NCI-H524 treated with DMSO at 0.1 percent for 48 hours (cell line): ENCODE measurements at places on chromosomes 6 and 20.

GRCh38 chr6:150636808-150637207, 37.1 kb downstream of the PLEKHG1 start:
- no peak for DNase-seq

DNA sequence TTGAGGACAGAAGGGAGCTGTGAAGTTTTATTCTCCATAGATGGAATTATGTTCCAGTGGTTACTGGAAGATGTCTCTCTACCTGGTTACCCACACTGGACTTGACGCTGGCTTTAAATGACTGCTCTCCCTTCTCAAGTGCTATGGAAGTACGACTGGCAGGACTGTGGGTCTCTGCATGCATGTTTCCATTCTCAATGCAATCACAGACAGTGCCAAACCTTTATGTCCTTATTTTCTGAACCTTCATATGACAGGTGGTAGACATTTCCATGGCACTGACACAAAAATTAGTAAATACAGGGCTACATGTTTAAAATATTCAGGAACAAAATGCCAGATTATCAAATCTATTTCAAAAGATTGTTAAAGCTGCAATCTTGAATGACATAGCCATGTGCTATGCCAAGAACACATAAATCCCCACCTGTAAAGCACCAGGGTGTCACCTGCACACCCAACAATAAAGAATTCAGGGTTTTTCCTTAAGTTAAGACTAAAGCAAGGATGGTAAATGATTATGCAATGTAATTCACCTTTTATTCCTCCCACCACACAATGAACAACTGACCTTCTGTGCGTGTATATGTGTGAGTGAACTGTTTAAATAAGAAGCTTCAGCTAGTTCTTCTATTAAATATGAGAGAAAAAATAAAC, 153.3 kb upstream of the ENPP5 start:
- no peak for DNase-seq

DNA sequence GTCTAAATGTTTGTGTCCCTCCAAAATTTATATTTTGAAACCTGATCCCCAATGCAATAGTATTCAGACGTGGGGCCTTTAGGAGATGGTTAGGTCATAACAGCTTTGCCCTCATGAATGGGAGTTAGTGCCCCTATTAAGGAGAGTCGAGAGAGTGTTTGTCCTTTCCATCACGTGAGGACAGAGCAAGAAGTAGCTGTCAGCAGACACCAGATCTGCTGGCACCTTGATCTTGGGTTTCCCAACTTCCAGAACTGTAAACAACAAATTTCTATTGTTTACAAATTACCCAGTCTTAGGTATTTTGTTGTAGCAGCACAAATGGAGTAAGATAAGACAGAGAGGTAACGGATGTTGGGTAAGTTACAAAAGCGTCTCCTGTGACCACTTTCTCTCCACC, 46.6 kb downstream of the FAM50B start:
- DNase-seq, result no peak

- DNase-seq, result no peak
These were observed 406.7 kb downstream of the CD83 start for GRCh38 chr6:14524319-14524718.

GRCh38 chr6:109912952-109913351, 65.2 kb upstream of the GPR6 start:
- no peak for DNase-seq

GRCh38 chr6:148249679-148250375, 92.8 kb upstream of the SASH1 start:
- peak; percentile 88 for DNase-seq

DNA sequence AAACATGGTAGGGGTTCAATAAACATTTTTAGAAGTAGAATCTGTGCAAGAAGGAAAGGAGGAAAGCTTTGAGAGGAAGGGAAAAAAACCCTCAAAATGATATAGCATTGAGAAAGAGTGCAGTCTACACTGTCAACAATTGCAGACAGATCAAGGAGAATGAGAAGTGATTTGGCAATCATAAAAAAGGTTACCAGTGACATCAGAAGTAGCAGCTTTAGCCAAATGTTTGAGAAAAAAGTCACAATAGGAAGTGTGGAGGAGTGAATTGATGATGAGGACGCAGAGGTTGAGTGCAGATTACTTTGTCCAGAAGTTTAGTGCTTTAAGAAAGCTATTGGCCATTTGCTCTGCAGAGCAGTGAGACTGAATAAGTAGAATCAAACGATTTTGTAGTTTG, 155.0 kb downstream of the GJA1 start:
- DNase-seq, result no peak

- no peak for DNase-seq
These were observed 312.2 kb downstream of the ADGRG6 start for GRCh38 chr6:142613981-142614380.

DNA sequence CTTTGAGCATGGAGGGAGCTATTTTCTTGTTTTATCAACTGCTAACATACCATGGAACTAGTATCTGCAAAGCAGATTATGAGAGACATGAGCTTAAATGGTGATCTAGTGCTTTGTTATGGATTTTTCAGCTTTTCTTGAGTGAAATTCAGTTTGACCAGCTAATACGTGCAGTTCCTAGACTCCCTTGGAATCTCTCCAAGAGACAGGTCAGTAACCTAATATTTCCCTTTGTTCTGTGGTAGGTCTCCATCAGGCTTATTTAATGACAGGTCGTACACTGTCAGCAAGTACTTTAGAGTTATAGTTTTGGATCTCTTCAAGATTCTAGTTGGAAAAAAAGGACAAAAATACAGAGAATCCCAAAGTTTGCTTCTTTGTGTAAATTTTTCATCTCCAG, 43.9 kb downstream of the HDAC2 start:
- DNase-seq, result no peak

GRCh38 chr6:166156942-166157341, 10.7 kb downstream of the TBXT start:
- no peak for DNase-seq

- no peak for DNase-seq
These were observed 14.7 kb upstream of the NOL4L start for GRCh38 chr20:32599783-32600340.

DNA sequence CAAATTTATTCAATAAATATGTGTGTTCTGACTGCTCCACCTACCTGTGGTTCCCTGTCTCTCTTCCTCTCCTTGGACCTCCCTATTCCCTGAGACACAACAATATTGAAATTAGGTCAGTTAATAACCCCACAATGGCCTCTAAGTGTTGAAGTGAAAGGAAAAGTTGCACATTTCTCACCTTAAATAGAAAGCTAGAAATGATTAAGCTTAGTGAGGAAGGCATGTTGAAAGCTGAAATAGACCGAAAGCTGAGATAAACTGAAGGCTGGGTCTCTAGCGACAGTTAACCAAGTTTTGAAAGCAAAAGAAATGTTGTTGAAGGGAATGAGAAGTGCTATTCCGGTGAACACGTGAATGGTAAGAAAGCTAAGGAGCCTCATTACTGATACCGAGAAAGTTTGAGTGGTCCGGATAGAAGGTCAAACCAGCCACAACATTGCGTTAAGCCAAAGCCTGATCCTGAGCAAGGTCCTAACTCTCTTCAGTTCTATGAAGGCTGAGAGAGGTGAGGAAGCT, 34.1 kb downstream of the UST start:
- no peak for DNase-seq

- DNase-seq, result peak; percentile 23
These were observed 15.9 kb upstream of the PEDS1 start for GRCh38 chr20:50169329-50169823.

GRCh38 chr20:63939061-63939935, 16.9 kb downstream of the UCKL1 start:
- no peak for DNase-seq

DNA sequence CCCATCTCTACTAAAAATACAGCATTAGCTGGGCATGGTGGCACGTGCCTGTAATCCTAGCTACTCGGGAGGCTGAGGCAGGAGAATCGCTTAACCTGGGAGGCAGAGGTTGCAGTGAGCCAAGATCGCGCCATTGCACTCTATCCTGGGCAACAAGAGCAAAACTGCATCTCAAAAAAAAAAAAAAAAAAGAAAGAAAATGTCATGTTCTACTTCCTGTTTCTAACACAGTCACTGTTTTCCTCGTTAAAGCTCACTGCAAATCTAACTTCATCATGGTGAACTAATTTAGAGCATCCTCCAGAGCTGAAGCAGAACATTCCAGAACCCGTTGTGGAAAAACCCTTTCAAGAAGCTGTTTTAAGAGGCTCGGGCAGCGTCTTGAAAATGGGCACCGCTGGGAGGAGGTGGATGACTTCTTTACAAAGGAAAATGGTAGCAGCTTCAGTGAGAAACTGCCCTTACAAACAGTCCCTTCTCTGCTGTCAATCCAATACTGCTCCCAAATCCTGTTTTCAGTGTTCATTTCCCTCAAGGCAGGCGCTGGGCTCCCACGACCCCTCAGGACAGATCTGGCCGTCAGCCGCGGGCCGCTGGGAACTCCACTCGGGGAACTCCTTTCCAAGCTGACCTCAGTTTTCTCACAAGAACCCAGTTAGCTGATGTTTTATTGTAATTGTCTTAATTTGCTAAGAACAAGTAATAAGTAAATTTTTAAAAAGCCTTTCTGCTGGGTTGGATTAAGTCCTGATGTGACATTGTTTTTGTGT, 12.5 kb downstream of the CTSZ start:
- no peak for DNase-seq

- no peak for DNase-seq
These were observed 1143.9 kb upstream of the GJE1 start for GRCh38 chr6:140988780-140989179.

DNA sequence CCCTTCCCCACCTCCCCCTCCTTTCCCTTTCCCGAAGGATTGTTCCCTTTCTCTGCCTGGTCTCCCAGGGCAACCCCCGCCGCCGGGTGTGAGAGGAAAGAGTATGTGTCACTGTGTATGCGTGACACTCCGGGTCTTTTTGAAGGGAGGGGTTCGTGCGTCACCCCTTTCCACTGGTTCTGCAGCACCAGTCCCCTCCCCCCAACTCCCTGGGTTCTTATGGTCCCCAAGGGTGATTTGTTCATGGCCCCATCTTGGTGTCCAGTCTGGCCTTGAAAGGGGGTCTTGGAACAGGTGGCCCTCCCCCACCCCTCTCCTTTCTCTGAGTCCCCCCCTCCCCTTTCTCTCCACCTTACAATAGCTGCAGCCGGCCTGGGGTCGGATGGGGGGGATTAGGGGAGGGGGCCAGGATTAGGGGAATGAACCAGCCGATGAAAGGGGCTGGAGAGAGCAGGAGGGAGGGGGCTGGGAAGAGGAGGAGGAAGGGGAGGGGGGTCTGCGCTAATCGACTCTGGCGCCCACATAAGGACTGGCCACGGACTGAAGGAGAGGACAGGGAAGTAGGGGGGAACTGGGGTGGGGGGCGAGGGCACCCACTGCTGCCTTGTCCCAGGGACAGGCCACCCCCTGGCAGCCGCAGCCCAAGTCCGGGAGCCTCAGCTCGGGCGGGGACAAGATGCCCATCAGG, 1.3 kb upstream of the RING1 start:
- DNase-seq, result no peak

DNA sequence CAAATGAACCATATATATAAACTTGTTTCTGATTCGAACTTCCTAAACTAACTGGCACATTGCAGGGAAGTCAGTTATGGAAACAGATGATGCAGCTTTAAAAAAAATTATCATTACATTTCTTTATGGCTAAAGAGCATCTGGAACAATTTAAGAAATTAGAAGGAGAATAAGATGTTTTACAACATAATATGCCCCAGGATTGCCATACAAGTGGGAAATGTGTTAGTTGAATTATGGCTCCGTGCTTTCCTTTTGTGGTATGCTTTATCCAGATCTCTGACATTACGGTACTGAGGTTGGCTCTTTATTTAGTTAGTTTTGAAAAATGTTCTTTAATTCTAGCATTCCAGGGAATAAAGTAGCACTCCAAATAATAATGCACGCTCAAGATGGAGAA, 343.0 kb upstream of the ZFP64 start:
- DNase-seq, result no peak

DNA sequence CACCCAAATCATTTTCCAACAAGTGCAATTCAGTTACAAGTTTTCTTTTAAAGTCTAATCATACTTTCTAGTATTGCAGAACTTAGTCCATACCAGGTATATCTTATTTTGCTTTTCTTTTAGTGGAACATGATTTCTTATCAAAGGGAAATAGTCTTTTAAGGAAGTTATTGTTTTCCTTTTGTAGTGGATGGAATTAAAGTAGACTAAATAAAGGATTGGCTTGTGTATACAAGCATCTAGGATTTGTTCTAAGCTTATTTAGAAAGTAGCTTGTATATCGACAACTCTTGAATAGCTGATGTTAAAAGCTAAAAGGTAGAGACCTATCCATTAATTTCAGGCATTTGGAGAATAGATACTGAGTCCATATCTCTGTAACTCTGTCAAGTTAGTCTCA, 14.8 kb downstream of the DCBLD1 start:
- no peak for DNase-seq
